ENCODE measurements at places on chromosomes 4 and X.

- DNase-seq = no peak
Observed at GRCh38 chr4:111178231-111178630, 555.4 kb upstream of the PITX2 start.

DNA sequence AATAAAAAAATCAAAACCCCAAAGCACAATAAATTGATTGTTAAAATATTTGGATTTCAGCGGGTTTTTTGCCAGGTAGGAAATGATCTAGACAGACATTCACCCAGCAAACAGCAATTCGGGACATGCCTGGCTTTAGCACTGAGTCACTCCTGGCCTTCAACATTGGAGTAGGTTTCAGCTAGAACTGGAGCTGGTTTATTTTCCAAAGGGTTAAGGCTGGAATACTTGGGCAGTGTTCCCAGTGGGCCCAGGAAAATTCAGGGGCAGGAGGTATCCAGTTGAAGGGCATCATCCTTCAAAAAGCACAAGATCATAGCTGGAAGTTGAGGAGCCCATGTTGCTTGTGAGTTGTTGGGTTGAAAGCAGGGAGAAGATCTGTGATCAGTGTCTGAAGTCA lies 41.0 kb downstream of the TXLNG start:
- no peak for DNase-seq

DNA sequence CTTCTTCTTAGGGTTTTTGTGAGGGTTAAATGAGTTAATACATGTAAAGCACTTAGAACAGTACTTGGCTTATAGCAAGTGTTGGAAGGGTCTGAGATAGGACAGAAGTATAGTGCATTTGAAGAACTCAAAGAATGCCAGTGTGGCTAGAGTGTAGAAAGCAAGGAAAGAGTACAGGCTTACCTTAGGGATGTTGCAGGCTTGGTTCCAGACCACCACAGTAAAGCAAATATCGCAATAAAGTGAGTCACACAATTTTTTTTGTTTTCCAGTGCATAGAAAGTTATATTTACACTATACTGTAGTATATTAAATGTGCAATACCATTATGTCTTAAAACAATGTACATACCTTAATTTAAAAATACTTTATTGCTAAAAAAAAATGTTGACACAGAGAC lies 41.3 kb downstream of the KIF4A start:
- DNase-seq = no peak

DNA sequence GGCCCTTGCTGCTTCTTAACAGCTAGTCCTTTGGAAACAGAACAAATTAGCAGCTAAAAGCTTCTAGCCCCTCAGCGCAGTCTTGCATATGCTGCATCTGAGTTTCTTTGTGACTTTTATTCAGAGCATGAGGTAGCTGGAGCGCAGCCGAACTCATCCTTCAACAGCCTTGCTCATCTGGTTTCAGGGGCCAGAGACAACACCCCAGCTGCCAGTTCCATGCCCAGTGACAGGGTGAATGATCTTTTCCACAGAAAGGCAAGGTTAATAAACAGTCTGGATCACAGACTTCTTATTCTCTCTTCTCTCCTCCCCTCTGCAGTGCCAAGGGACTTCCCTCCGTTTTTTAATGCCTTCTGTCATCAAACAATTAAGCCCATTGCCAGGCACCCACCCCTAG lies 216.6 kb upstream of the INTU start:
- no peak for DNase-seq

- no peak for DNase-seq
Observed at GRCh38 chr4:180808862-180809261, 1434.3 kb upstream of the TENM3 start.

DNA sequence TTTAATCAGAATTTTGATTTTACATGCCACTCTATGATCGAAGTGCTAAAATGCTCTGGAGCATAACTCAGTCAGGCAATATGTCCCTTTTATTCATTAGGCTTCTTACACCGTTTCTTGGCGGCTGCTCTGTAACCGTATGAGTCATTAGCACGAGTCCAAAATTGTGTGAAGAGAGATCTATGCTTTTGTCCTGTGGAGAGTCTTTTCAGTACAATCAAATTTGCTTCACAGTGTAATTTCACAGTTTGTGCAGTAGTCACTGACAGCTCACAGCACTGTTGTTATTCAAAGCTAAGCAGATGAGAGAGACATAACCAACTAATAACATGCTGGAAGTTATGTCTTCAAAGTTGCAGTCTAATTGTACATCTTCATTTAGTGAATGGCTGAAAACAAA lies 167.8 kb downstream of the PCDH10 start:
- no peak for DNase-seq

- no peak for DNase-seq
Observed at GRCh38 chr4:105808750-105809041, 86.6 kb upstream of the NPNT start.

DNA sequence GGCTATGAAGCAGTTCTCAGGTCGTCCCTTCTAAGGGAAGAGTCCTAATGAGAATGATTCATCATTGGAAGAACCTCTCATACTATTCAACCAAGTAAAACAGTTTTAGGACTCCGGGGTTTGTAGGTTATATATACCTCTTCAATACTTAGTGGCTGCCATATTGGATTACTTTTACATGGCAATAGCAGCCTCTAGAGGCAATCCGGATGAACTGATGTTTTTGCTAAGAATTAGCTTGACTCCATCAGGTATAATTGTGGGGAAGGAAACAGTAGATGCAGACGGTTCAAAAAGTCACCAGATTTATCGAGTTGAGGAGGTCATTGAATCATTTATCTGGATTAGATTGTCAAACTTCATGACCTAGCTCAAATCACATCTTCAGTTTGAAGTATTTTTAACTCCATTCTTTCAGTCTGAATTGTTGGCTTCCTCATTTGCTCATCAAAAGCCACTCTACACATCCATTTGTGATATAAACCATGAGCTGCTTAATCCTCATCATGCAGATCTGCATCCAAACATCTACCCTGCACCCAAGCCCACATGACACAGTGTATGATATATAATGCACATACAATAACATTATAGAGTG lies 28.4 kb downstream of the GUCY1B1 start:
- DNase-seq = peak; percentile 48

GRCh38 chr4:68953056-68953596 lies 1.5 kb upstream of the UGT2A3 start:
- no peak for DNase-seq

- peak; percentile 4 for DNase-seq
Observed at GRCh38 chr4:159343116-159343515, 240.2 kb downstream of the RAPGEF2 start.

DNA sequence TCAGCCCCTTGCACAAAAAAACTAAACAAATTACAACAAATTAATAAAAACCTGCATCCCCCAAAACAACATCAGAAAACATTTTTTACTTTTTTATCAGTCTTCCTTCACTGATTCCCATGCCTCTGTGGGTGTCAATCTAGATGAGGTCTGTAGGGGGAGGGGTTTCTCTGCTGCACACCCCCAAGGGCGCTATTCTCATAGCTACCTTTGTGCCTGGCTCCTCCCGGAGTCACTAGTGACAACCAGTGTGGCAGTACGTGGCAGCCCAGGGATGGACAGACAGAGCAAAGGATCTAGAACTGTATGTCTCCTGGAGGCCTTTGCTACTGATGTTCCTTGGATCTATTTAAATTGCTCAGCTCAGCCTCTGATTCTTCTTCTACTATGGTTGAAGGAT lies 228.1 kb upstream of the ANXA3 start:
- no peak for DNase-seq

DNA sequence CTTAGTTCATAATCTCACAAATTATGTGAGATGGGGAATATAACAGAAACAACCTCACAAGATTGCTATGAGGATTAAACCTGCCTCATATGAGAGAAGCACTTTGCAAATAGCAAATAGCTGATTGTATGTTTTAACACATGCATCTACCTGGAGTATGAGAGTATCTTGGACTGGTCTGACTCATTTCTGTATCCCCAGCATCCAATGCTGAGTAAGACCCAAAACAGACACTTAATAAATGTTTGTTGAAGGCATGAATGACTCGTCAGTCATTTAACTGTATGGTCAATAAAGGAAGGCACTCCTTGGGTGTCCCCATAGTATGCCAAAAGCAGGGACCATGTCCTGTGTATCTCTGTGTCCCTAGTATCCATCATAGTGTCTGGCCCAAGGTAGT lies 350.9 kb upstream of the F9 start:
- peak; percentile 9 for DNase-seq

GRCh38 chrX:18855919-18856644 lies 127.8 kb downstream of the PHKA2 start:
- DNase-seq = no peak

GRCh38 chr4:112884406-112884805 lies 165.0 kb upstream of the ANK2 start:
- DNase-seq = no peak

DNA sequence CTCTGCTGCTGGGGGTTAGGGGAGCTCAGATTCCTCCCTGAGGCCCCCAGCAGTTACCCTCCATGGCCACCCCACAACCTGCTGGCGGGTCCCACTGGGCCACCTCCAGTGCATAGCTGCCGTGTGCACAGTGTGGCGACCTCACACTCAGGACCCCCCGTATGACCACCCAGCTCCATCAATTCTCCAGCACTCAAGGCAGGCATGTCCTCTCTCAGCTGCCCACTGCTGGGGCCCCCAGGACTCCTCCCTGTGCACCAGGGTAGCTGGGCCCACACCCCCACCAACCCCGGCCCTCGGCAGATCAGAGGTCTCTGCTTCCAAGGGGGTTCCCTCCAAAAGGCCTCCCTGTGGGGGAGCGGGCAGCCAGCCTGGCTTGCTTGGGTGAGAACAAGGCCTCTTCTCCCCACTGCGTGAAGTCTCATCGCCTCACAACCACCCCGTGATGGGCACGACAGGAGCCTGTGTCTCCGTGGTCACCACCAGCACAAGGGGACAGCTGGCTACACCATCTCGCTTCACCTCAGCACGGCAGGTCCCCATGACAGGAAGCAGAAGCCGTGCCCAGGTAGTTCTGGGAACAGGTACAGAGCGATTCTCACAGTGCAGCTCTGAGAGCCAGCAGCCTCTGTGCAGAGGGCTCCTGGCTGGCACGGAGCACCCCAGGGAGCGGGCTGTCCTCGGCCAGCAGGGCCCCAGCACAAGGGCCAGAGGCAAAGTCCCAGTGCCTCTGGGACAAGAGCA lies 4.6 kb upstream of the HAUS3 start:
- DNase-seq = no peak

Measured in activated CD4-positive, alpha-beta T cell treated with anti-CD3 and anti-CD28 coated beads, Interleukin-2, amount 50 U/mL, for 16 hours (primary cell).